ENCODE measurements at places on chromosomes 12 and 14.
A peak's percentile ranks its signal among the peaks of the same experiment; 100 is the strongest.

- no peak for DNase-seq
Observed at GRCh38 chr14:94989946-94990345, 167.4 kb downstream of the DICER1 start.

DNA sequence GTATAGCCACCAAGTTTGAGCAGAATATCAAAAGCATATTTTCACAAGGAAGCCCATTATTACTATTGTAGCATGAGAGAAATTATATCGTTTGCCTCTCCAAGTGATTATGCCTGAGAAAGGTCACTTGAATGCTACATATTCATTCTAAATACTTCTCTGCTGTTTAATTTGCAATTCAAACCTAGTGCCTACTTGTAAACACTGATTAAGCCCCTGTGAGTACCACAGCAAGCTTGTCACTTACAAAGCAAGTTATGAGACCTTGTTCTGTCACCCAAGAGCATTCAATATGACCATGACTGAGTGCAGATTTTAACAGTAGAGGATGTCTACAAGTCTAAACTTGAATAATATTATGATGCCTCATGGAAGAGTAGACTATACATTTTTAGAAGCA is 124.7 kb upstream of the SSTR1 start:
- DNase-seq = no peak

- no peak for DNase-seq
Observed at GRCh38 chr12:91577586-91578539, 395.2 kb upstream of the DCN start.

DNA sequence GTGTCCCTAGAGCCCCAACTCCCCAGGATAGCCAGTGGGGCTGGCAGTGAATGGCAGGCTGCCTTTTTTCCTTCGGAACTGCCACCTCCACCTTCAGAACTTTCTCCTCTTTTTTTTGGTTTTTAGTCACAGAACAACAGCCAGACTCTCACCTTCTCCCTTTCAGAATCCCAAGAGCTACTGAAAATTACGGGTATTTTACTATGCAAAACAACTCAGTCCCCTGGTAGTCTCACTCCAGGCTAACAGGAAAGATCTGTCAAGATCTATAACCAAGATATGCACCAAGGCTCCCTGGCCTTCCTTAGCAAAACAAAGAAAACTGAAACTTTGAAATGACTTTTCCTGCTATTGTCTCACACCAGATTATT is 12.5 kb downstream of the PLEKHG6 start:
- no peak for DNase-seq

GRCh38 chr12:47935184-47935583 is 28.2 kb upstream of the TMEM106C start:
- DNase-seq = no peak

- no peak for DNase-seq
Observed at GRCh38 chr14:103561381-103562178, 877 bp downstream of the BAG5 start.

- no peak for DNase-seq
Observed at GRCh38 chr14:102323102-102323501, 3.6 kb downstream of the ZNF839 start.

- DNase-seq = no peak
Observed at GRCh38 chr14:89544636-89545301, 127.7 kb upstream of the FOXN3 start.

DNA sequence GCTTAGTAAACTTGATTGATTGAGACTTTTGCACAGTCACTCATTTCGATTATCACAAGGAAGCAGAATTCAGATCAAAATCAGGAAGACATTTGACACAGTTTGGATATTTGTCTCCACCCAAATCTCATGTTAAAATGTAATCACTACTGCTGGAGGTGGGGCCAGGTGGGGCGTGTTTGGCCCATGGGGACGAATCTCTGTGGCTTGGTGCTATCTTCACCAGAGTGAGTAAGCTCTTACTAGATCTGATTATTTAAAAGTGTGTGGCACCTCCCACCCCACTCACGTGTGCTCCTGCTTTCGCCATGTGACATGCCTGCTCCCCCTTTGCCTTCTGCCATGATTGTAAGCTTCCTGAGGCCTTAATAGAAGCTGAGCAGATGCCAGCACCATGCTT is 291.4 kb downstream of the PCNX1 start:
- DNase-seq = no peak

DNA sequence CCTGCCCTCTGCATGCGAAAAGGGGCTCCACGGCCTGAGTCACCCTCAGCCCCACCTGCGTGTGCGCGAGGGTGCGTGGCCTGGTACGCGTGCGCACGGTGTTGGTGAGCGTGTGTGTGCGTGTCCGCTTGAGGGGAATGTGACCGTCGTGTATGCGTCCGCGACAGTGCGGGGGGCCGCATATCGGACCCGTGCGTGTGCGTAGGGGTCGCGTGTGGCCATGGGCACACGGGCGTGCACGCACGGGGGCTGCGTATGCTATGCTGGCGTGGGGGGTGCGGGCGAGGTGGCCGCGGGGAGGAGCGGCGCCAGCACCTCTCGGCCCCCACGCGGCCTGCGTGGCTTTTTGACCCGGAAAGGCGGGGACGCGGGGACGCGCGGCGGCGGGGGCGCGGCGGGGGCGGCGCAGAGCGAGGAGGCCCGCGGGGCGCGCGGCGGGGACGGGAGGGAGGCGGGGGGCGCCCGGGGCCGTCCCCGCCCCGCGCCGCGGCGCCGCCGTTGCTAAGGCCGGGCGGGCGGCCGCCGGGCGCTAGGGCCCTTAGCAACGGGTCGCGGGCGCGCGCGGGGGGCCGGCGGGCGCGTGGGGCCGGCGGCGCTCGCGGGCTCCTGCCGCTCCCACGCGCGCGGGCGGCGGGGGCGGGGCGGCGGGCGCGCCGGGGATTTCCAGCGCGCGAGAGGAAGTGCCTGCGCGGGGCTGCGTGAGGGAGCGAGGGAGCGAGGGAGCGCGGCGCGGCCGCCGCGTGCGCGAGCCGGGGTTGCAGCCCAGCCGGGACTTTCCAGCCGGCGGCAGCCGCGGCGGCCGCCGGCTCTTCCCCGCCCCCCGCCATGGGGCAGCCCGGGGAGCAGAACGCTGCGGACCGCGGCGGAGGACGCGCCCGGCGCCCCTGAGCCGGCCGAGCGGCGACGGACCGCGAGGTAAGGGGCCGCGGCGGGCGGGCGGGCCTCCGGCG is at the start of gene TRAF3:
TRAF3 (plus strand) TSS at position 689 of the 950 bp plus-strand sequence. CDS start 92,753 bp downstream, outside the sequence.
- DNase-seq = peak; percentile 84

Measured in stimulated activated CD8-positive, alpha-beta memory T cell treated with anti-CD3 and anti-CD28 coated beads, Interleukin-12 subunit alpha, Interleukin-12 subunit beta, amount 100 ng/mL, for 4 hours (primary cell).